ENCODE measurements at places on chromosomes 16 and 17.
A peak's percentile ranks its signal among the peaks of the same experiment; 100 is the strongest.

- no peak for DNase-seq
Observed at GRCh38 chr16:7316281-7316888, 16.3 kb upstream of the RBFOX1 start.

- DNase-seq, result no peak
Observed at GRCh38 chr17:9346296-9346926, 229.2 kb downstream of the STX8 start.

DNA sequence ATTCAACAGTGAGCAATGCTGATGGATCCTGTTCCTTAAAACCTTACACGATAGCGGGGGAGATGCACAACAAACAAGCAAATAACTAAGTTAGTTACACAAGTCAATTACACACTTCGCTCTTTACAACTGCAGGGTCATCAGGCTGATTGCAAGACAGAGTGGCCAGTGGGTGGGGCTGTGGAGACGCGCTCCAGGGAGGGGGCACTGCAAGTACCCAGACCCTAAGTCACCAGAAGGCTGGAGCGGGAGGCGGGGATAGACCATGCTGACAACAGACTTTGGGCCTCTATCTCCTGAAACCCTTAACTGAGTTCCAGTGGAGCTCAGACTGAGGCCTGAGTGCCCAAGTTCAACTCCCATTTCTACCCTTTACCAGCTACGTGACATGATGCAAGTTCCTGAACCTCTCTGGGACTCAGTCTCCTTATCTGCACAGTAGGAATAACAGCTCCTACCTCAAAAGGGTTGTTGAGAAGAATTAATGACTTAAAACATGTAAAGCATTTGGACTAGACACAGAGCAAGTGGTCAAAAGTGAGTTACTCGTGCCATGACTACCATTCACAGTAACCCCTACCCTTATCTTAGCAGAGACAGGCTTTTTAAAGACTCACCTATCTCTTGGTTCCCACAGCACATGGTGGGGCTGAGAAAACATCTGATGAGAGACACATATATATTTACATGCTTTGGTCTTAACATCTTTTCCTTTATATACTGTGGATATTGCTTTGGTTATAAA lies 10.4 kb downstream of the CPPED1 start:
- DNase-seq, result no peak

- DNase-seq, result no peak
Observed at GRCh38 chr17:17443173-17443572, 33.6 kb upstream of the MED9 start.

GRCh38 chr17:274902-275301 lies 77.7 kb downstream of the RPH3AL start:
- DNase-seq, result no peak

DNA sequence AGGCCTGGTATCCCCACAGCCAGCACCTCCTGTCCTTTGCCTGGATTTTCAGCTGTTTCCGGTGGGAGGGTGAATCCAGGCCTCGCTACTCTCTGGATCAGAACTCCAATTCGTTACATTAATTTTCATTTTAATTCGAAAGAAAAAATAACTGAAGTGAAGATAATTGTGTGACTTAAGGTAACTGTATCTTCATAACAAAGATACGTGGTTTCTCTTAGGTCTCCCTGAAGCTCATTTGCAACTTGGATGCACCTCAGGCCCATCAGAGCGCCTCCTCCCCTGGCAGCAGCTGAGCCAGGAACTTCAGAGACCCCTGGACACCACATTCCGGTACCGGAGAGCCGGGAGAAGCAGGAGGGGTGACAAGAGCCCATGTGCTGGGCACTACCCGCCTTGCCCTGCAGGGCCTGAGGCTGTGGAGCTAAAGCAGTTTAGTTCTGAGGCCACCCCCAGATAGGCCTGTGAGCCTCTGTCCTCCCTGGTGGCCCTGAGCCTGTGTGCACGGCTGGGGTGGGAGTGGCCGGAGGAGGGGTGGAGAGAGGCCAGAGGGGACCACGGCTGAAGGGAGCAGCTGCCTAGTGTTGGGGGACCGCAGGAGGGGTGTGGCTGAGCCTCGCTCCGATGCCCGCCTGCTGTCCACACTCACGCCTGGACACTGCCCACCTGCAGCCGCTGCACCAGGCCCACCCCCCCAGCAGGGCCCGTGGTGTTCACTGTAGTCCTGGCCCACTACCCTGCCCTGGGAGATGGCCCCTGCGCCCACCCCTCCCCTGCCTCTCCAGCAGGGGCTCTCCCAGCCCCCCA lies 11.4 kb upstream of the DUS1L start:
- DNase-seq, result no peak

GRCh38 chr17:31294231-31294630 lies 2.8 kb downstream of the OMG start:
- DNase-seq, result no peak

- no peak for DNase-seq
Observed at GRCh38 chr17:45229681-45230409, 8.2 kb downstream of the FMNL1 start.

DNA sequence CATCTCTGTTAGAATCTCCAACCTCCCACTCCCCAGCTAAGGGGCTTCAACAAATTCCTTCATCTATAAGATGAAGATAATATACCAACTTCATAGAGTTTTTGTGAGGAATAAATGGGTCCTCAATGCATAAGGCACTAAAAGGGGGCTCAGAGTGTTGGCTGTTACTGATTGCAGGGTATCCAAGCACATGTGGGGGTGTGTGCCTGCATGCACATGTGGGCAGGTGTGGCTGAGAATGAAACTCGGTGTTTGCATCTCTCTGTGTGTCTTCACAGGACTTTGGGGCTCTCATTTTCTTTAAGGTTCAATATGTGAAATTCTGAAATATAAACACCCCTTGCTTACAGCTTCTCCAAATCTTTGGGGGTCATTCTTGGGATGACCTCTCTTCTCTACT lies 4.1 kb upstream of the PPP1R9B start:
- no peak for DNase-seq

DNA sequence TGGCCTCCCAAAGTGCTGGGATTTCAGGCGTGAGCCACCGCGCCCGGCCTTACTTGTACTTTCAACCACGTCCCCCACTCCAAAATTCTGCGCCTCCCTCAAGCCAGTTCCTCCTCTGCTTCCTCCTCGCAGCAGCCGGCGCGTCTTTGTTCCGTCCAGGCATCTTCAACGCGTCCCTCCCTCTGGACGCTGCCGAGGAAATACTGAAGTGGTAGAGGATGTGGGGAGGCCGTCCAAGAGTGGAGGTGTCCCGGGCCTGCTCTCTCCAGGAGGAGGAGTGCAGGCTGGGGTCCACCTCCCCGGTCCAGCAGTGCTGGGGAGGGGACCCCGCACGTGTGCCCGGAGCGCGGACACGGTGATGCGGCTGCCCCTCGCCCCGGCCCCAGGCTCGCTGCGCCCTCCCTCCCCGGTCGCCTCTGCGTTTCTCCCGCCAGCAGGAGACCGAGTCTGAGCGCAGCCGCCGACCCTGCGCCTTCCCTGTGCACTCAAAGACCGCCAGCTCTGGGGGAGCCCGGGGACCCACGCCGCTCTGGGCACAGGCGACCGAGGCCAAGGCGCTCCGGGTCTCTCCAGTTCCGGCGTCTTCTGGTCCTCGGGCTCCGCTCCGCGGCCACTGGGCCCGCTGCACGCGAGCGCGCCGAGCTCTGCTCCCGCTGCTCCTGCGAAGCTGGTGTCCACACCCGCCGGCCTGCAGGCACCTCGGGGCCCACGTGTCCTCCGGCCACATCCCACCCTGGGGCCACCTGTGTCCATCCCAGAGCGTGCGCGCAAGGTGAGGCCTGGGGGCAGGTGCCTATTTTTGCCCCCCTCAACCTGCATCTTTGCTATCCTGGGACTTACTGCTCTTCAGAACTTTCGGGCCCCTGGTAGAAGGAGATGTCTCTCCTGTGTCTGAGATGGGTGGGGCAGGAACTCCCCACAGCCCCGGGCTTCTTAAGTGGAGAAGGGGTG lies 31.7 kb downstream of the OSBPL7 start:
- DNase-seq, result peak; percentile 59

DNA sequence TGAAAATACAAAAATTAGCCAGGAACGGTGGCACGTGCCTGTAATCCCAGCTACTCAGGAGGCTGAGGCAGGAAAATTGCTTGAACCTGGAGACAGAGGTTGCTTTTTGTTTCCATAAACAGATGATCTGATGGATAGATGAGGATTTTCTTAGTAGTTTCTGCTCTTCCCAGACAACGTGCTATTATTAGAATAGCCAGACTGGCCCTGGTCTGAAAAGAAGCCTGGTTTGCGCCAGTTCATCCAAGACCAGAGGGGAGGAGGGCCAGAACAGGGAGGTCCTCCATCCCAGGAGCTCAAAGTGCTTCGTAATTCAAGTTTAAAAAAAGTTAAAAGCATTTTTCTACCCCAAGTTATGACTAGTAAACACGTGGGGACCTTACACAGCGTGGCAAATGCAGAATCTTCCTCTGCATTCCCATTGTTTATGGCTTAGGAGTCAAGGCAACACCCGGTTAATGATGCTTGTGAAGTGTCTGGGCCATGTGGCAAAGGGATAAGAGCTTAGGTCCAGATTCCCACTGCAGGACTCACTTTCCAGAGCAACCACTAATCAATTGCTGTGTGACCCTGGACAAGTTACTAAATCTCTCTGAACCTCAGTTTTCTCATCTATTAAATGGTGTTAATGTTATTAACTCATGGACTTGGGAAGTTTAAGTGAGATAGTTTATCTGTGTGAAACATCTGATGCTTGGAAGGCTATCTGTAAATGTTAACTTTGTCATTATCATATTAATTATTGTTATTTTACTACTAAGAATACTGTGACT lies 205.4 kb downstream of the CCDC182 start:
- DNase-seq, result no peak

- no peak for DNase-seq
Observed at GRCh38 chr17:18961634-18962493, 9.9 kb downstream of the SLC5A10 start.

GRCh38 chr17:16407911-16408588 lies 7.3 kb upstream of the TRPV2 start:
- no peak for DNase-seq

DNA sequence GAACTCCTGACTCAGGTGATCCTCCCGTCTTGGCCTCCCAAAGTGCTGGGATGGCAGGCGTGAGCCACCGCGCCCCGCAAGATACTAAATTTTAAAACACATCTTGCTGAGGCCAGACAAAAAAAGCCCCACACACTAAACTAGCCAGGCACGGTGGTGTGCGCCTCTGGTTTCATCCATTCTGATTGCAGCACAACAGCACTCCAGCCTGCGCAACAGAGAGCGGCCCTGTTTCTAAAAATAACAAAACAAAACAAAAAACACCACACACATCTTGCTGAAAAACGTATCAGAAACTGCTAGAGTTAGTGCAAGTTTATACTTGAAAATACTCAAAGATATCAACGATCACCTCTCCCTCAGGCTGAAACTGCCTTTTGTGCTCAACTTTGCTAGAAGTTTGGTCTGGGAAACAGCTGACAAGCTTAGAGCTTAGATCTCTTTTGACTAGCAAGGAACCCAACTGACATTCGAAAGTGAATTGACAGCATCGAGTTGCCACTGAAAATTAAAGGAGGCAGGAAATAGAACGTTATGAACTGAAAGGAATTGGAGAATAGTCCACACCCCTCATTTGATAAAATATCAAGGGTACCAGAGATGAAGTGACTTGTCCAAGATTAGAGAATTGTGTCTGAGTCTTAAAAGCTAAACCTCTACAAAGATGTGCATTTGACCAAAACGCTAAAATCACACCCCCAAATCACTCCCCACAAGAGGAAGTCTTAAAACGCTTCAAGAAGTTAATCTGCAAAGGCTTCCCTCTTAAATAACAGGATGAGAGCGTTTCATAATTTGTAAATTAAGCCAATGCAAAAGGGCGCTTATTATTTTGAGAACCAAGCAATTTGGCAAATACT lies 908 bp downstream of the COG4 start:
- peak; percentile 29 for DNase-seq

DNA sequence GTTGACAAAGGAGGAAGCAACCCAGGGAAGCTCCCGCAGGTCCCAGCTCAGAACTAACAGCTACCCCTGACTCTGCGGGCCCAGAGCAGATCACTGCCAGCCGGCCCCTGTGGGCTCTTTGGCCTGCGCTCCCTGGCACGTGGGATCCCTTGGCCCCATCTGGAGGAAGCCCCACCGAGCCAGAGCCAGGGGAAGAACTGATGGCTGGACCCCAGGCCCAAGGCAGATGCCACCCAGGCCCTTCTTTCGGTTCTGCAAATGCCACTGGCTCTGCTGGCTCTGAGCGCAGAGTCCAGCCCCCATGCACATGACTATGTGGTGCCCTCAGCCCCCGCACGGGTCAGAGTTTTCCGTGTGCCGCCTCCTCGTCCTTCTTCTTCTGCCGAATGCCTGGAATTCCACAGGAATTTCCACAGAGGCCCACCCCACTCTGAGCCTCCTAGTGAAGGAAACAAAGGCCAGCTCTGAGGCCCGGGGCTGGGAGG lies 35.8 kb upstream of the SNN start:
- DNase-seq, result no peak

Data from activated naive CD4-positive, alpha-beta T cell treated with anti-CD3 and anti-CD28 coated beads, Interleukin-2, amount 10 ng/mL, durations not matched to agents 7 days and 5 days (primary cell).